Lung (tissue), 17 donors: ENCODE measurements at places on chromosomes 6 and 20. TPM values are rescaled to one million over a fixed set of nuclear protein-coding genes. Genes with fewer than 3 reads are reported as not detected.

The GRM1 gene
- 0.12 TPM for total RNA-seq

The PRKN gene
- 5.7 TPM for total RNA-seq

DNA sequence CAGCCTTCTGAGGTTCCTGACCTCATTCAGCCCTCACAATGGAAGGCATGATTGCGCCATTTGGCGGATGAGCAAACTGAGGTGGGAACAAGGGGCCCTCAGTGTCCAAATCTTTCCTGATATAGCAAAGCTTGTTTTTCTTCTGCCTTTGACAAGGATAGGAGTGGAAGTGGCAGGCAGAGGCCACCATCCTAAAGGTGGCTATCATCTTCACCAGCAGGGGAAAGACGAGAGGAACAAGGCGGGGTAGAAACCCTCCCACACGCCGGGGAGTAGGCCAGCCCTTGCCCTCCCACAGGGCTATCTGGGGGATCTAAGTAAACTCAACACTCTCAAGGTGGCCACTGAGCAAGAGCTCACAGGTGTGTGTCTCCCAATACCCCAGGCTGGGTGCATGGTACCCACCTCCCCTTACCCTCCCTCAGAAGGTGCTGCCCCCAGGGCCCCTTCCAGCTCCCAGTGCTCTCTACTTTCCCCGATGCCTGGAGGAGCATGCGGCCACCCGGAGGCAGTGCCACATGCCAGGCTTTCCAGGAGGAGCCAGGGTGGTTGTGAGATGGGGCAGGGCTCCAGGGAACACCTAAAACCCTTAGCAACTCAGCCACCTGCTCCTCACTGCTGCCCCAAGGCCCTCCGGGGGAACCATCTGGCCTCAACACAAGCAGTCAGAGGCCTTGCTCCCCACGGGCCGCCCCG lies 11.2 kb downstream of the SPDEF start:
- H3K36me3 ChIP-seq = no peaks in the 10 kb centered on the region
- peaks cover 5% of the 10 kb centered on the region for H3K4me1 ChIP-seq
- H3K4me3 ChIP-seq = no peak overlapping the region

The CNBD2 gene
- total RNA-seq = 1.7 TPM

The CAGE1 gene
- total RNA-seq = 0.15 TPM

The RBM12 gene
- 75.0 TPM for total RNA-seq

GRCh38 chr20:22791396-22791795 lies 207.0 kb upstream of the FOXA2 start:
- H3K27ac ChIP-seq = no peak overlapping the region
- H3K4me3 ChIP-seq = no peak overlapping the region
- H3K4me1 ChIP-seq = no peaks in the 10 kb centered on the region
- no peaks in the 10 kb centered on the region for H3K27me3 ChIP-seq

The CALHM5 gene
- total RNA-seq = 1.3 TPM

DNA sequence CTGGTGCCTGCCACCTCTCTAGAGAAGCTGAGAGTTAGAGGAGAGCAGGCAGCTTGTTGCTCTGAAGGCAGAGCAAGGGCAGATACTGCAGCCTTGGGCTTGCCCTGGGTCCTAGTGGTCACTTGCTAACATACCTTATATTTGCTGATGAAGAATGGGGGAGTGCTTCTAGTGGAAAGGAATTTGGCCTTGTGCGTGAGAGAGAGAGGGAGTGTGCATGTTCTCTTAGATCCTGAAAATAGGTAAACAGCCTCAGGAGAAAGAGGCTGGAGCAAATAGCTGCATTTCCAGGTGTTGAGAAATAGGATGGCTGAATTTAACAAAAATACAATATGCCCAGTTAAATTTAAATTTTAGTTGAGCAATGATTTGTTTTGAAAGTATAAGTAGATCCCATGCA lies 724.5 kb upstream of the FLRT3 start:
- H3K27ac ChIP-seq = no peak overlapping the region
- no peaks in the 10 kb centered on the region for H3K36me3 ChIP-seq
- peaks cover 9% of the 10 kb centered on the region for H3K27me3 ChIP-seq
- no peak for DNase-seq
- H3K4me3 ChIP-seq = no peak overlapping the region
